Stimulated activated CD4-positive, alpha-beta T cell treated with anti-CD3 and anti-CD28 coated beads, Interleukin-15, amount 100 ng/mL, for 24 hours (primary cell): ENCODE measurements at places on chromosomes 1 and 21.

DNA sequence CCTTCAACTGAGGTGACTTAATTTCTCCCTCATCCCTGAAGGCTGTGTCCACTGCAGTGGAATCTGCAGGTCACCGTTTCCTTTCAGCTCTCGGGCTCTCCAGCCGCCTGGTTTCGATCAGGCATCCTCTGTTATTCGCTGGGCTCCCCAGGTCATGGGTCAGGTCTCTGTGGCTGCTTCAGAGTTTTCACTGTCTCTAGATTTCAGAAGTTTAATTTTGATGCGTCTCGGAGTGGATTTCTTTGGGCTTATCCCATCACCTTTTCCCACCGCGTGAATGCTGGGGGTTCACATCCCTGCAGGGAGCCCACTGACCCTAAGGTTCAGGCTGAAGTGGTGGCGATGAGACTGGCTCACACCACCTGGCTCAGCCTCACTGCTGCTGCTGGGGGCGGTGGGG lies 3.3 kb downstream of the ACTRT2 start:
- no peak for DNase-seq

GRCh38 chr1:43797891-43798290 lies 90.6 kb downstream of the ST3GAL3 start:
- DNase-seq = no peak

- no peak for DNase-seq
Measured at GRCh38 chr1:88462096-88462487, 222.0 kb upstream of the PKN2 start.

GRCh38 chr1:225882694-225883615 lies 775 bp upstream of the TMEM63A start:
- DNase-seq = peak; percentile 67

GRCh38 chr1:60402816-60403215 lies 329.2 kb upstream of the C1orf87 start:
- DNase-seq = no peak

DNA sequence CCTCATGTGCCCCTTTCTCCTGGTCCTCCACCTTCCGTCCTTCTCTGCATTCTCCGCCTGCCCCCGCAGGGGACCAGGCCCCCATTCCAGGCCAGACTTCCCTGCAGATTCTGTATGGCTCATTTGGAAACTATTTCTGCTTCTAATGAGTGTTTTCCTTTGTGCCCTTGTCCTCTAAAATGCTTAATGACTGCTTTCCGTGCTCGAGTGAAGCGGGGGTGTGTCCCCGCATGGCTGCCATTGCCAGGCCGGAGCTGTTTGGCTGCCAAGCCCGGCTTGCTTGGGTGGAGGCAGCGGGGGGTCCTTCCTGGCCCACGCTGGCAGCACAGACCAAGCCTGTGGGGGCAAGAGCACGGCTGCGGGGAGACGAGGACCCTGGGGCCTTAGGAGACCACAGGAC lies 299.3 kb upstream of the VAMP3 start:
- no peak for DNase-seq

DNA sequence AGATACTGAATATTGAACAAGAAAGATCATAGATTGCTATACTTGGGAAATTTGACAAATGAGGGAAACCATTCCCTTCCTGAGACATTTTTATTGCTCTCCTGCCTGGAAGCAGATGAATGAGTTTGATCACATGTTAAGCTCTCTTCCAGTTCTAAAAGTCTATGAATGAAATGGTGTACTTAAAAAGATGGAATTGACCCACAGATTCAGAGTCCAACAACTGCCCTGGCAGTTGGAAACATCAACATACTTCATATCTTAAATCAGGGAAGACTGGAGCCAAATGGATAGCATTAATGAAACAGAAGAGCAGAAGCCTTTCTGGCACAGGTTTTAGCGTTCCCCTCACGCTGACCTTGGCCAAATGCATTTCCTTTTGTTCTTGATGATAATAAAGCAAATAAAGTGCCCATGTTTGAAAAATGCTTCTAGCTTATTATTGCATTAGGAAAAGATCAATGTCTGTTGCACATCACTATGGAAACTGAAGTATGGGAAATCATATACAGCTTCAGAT lies 142.6 kb downstream of the ESRRG start:
- DNase-seq = no peak

- no peak for DNase-seq
Measured at GRCh38 chr1:43337588-43337987, at the start of gene MPL. Gene MPL, plus strand, starts transcription at chr1:43337818. Its CDS starts 31 bp downstream, at chr1:43337849.

- no peak for DNase-seq
Measured at GRCh38 chr1:59545830-59546229, 248.9 kb downstream of the FGGY start.

DNA sequence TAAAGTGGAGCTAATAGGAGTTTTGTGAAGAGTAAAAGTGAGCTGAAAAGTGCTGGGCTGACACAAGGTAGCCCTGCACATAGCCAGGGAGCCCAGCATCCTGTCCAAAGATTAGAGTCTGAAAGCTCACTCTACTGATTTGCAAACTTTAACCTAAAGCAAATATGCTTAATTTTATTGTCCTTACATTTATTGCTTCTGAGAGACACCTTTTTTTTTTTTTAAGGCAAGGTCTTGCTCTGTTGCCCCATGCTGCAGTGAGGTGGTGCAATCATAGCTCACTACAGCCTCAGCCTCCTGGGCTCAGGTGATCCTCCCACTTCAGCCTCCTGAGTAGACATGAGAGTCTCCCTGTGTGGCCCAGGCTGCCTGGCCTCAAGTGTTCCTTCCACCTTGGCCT lies 16.5 kb downstream of the MGST3 start:
- no peak for DNase-seq

- no peak for DNase-seq
Measured at GRCh38 chr1:111956155-111956771, 33.2 kb downstream of the KCND3 start.

- DNase-seq = no peak
Measured at GRCh38 chr1:36457691-36458090, 6.5 kb downstream of the MRPS15 start.

- DNase-seq = no peak
Measured at GRCh38 chr1:150881331-150882070, 5.1 kb upstream of the ARNT start.

- no peak for DNase-seq
Measured at GRCh38 chr1:53087332-53088285, 25.6 kb downstream of the PODN start.

GRCh38 chr1:215023155-215023832 lies 59.2 kb upstream of the KCNK2 start:
- no peak for DNase-seq

- DNase-seq = no peak
Measured at GRCh38 chr1:226728448-226728847, 10.6 kb downstream of the ITPKB start.

DNA sequence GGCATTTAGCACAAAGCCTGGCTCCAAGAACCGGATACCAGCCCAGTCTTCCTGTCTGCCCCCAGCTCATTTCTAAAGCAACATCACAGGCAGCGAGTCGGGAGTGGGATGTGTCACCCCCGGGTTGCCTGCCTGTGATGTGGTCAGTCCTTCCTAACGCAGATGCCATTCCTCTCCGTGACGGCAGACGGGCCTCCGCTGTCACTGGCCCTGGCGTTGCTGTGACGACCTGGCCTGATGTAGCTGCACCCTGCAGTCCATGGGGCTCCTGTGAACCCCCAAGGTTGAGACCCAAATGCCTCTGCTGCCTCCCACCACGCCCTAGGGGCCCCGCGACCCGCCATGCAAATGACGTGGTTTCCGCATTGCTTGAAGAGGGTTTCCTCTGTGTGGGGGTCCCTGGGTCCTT lies 12.3 kb downstream of the TNFRSF1B start:
- peak; percentile 92 for DNase-seq

GRCh38 chr21:41815652-41816582 lies 49.1 kb upstream of the RIPK4 start:
- DNase-seq = no peak

GRCh38 chr1:239795304-239795703 lies 296.4 kb upstream of the FMN2 start:
- no peak for DNase-seq

DNA sequence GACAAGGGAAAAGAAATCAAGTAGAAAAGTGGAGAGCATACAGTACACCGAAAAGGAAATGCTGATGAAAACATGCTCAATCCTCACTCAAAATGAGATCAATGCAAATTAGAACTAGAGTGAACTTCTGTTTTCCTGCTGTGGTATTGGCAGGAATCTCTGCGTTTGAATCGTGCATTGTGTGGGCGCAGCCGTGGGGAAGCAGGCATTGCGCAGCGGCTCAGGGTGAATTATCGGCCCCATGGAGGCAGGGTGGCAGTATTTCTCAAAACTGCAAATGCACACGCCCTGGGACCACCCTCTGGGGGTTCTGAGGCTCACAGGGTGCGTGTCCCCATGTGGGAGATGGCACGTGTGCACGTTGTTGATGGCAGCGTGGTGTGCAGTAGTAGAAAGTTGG lies 140.6 kb downstream of the PEX14 start:
- no peak for DNase-seq

GRCh38 chr1:89022167-89022959 lies at the start of gene GBP3:
Gene GBP3, minus strand, starts transcription at chr1:89022866. Its CDS starts 2,145 bp downstream, at chr1:89020721.
- DNase-seq = no peak

DNA sequence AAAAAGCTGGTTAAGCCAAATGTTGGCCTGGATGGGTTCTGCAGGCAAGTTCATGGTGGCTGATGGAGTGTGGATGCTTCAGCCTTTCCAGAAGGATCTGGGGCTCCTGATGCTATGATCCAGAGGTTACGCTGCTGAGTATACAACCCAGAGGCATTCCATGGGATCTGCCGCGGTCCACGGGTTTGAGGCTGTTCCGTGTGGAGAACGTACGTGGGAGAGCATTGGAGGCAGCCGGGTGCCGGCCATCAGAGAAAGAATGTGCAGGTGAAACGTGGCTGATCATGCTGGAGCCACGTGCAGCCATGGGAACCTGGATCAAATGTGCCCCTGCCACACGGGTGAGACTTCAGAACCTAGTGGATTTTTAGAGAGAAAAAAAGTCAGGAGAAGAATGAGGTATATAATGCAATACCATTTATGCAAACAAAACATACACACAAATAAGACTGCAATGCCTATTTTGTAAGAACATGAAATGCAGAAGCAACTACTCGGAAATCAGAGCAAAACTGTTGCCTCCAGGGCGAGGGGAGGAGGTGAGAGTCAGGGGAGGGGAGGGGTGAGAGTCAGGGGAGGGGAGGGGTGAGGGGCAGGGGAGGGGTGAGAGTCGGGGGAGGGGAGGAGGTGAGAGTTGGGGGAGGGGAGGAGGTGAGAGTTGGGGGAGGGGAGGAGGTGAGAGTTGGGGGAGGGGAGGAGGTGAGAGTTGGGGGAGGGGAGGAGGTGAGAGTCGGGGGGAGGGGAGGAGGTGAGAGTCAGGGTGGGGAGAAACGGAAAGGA lies 116.5 kb upstream of the C1orf174 start:
- DNase-seq = no peak

GRCh38 chr1:205797168-205797567 lies 15.8 kb downstream of the SLC41A1 start:
- DNase-seq = no peak

- DNase-seq = peak; percentile 72
Measured at GRCh38 chr1:111481387-111482221, 7.8 kb downstream of the C1orf162 start.

DNA sequence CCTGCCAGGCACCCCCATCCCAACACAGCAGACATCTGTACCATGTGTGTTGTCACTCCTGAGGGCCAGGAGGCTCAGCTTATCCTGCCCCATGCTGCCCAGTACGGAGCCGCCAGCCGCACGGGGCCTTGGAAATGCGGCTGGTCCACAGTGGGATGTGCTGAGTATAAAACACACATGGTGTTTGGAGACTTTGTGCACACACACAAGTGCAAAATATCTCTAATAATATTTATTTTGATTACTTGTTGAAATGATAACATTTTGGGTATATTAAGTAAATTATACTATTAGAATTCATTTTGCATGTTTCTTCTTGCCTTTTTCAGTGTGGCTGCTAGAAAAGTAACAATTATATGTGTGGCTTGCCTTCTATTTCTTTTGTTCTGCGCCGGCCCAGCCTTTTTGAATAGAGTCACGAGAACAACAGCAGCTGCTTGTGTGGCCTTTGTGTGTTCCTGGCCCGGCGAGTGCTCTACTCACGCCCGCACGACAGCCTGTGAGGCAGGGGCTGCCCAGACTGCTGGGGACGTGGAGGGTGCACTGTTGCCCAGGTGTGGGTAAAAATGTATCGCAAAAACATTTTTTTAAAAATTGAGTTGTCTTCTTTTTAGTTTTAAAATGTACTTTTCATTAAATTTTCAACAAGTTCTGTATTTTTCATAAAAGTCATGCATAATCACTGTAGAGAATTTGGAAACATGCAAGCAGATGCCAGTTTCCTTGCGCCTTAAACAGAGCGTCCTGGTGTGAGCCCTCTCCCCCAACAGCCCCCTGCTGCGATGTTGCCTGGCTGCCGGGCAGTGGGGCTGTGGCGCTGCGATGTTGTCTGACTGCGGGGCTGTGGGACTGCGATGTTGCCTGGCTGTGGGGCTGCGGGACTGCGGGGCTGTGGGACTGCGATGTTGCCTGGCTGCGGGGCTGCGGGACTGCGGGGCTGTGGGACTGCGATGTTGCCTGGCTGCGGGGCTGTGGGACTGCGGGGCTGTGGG lies 35.5 kb downstream of the COQ8A start:
- no peak for DNase-seq

GRCh38 chr1:156102633-156103511 lies 11.6 kb upstream of the LMNA start:
- no peak for DNase-seq

- no peak for DNase-seq
Measured at GRCh38 chr1:54224233-54224632, 24.3 kb downstream of the MRPL37 start.

DNA sequence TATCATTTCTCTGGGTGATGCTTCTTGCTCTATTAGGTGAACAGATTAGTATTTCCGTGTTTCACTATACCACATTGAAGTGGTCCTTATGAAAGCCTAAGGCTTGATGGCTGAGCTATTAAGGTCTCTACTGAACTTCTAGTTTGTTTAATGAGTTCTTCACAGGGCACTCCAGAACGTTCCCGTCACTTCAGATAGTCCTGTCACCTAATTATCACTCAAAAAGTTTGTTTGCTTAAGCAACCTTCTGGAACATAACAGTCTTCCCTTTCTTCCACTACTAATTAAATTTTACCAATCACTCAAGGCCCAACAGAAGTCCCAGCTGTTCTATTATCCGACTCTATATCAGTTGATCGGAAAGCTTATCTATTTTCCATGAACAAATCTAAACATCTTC lies 104.6 kb upstream of the ZC3H11B start:
- no peak for DNase-seq

DNA sequence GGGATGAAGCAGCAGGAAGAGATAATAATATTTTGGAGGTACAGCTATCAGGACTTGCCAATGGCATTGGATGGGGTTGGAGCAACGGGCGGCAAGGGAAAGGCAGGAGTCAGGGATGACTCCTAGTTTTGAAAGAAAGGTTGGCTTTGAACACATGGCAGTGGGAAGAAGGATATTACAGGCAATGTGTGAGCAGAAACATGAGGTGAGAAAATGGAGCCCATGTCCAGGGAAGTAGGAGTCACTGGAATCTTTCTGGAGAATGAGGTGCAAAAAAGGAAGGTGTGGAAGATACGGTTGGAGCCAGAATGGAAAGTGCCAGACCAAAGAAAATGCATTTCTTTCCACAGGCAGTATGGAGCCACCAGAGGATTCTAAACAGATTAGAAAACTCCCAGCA lies 288.5 kb upstream of the KAZN start:
- no peak for DNase-seq

- no peak for DNase-seq
Measured at GRCh38 chr1:201406831-201407406, 7.8 kb upstream of the LAD1 start.

- DNase-seq = peak; percentile 35
Measured at GRCh38 chr1:27934818-27935549, at the start of gene SMPDL3B. Gene SMPDL3B, plus strand, starts transcription at chr1:27935000. Its CDS starts 184 bp downstream, at chr1:27935184.

- peak; percentile 16 for DNase-seq
Measured at GRCh38 chr1:95384567-95384966, 150.6 kb downstream of the RWDD3 start.
